Right ventricle myocardium inferior (tissue), 1 donor: ENCODE measurements at places on chromosomes 1 and 21. TPM values are rescaled to one million over a fixed set of nuclear protein-coding genes. Genes with fewer than 3 reads are reported as not detected.

GRCh38 chr1:21212126-21212525 is 35.4 kb upstream of the EIF4G3 start:
- DNase-seq = no peak

DNA sequence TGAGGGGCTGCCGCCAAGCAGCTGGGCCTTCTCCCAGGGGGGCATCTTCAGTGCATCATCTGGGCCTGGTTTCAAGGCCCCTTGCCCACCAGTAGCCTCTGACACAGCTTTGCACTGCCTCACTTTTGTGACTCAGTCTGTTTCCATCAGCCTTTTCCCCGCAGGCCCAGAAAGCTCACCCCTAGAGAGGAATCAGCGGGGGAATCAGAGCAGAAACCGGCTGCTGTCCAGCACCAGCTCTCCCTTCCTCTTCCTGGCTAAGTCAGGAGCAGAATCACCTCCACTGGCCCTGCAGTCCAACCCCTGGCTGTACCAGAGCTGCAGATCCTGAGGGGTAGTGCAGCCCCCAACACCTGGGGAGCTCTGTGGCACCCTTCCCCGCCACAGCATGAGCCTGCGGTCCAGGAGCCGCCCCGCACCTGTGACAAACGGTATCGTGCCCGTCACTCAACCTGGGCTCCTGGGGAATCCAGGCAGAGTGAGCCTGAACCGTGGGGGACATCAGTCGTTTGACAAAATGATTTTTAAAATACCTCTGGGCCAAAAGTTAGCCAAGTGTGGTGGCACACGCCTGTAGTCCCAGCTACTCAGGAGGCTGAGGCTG is 83.3 kb upstream of the TMEM51 start:
- DNase-seq = peak; percentile 49

GRCh38 chr1:82284213-82284612 is 483.5 kb downstream of the ADGRL2 start:
- no peak for DNase-seq

DNA sequence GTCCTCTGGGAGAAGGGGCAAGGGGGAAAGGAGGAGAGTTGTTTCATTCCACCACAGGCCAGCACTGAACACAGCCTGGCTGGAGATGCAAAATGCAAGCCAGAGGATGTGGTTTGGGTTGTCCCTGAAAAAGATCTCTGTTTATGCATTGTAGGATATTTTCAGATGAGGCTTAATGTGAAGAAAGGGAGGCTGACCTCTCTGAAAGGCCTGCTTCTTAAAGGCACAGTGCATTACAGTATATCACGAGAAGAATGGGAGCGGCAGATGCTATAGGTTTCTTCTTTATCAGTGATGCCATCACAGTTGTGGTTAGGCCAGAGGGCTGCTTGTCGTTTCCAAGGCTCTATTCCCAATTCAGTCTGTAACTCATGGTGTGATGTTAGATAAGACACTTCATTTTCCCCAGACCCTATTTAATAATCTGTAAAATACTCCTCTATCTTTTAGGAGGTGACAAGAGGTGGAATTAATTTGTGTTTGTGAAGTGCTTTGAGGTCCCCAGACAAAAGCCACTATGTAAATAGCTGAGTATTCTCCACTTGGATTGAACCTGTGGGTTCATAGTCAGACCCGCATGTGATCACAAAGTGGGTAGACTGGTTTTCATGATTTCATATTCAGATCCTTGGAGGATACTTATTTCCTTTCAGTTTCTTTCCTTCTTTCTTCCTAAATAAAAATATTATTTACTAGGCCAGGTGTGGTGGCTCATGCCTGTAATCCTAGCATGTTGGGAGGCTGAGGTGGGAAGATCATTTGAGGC is 76.5 kb upstream of the WDR26 start:
- no peak for DNase-seq

- no peak for DNase-seq
Observed at GRCh38 chr1:231279081-231279480, 38.1 kb downstream of the GNPAT start.

DNA sequence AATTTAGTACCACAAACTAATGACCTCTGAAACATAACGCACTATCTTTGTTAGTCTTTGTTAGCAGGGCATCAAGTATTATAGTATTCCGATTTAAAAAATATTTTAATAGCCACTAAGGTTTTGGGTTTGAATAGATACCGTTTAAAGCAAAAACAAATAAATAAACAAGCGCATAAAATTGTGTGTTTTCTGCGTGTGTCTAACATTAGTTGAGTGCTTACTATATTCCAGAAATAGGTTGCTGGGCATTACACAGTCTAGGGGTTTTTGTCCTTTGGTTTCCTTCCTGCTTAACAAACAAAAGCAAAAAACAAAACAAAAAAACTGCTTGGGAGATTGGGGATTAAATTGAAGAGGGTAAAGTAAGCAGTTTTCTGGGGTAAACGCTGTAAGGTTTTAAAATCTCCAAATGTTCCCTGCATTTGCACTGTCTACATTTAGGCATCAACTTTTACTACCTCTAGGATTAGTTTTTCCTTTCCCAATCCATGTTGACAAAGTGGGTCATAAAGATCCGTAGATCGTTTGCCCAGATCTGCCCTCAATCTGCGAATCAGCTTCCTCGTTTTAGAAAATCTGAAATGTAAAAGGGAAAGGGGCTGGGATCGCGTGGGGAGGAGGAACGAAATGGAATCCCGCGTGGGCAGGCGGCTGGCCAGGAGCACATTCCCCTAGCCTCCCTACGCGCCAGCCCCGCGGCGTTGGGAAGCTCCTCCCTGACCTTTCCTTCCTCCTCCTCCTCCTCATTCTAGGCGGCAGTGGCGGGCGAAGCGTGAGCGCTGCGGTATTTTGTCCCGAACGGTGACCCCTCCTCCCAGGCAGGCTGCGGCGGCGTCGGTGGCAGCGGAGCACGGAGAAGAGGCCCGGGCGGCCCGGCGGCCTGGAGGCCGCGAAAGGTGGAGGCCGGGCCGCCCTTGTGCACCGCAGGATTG is at the start of gene KCTD3:
TSS of gene KCTD3 (plus strand) at position 749 of the 935 bp plus-strand sequence. CDS start 382 bp downstream, outside the sequence.
- peak; percentile 91 for DNase-seq

KRTAP19-1 gene
- not detected for total RNA-seq

CHML gene
- total RNA-seq = 6.6 TPM

DNA sequence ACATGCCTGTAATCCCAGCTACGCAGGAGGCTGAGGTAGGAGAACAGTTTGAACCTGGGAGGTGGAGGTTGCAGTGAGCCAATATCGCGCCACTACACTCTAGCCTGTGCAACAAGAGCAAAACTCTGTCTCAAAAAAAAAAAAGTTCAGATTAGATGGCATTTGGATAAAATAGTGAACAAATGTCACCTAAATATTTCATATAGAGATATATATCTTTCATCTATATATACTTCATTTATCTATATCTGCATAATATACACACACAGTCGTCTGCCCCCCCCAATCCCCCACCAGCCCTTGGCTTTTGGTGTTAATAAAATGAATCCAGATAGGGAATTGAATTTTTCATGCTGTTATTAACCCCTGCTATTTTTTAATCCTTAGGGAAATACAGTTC is 5.0 kb downstream of the PPP1R15B start:
- no peak for DNase-seq

CYYR1 gene
- total RNA-seq = 27.3 TPM

GRCh38 chr21:34938089-34938764 is 110.9 kb downstream of the RUNX1 start:
- DNase-seq = no peak

DNA sequence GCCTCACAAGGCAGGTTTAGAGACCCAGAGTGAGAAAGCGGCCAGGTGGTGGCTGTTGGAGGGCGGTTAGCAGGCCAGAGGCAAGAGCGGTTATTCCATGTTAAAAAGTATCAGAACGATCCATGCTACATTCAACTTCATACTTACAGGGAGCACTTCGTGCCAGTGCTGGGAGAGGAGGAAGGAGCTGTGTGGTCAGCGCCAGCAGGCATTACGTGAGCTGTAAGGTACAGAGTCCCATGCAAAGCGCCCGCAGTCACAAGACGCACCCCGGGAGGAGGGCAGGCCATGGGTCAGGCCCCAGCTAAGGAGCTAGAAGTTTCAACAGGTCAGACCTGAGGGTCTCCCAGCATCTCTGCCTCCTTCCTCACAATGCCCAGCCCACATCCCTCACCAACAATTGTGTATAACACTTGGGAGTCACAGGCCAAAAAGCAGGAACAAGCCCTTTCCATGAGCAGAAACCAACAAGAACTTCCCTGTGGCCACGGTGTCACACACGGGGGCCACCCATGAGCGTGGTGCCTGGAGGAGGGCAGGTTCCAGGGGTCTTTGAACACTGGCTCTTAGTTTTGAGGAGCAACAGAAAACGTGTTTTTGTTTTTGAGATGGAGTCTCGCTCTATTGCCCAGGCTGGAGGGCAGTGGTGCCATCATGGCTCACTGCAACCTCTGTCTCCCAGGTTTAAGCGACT is 21.8 kb upstream of the GPR153 start:
- no peak for DNase-seq

- DNase-seq = no peak
Observed at GRCh38 chr1:222195857-222196256, 352.0 kb downstream of the HHIPL2 start.

TOR1AIP2 gene
- 48.8 TPM for total RNA-seq

SPRR2F gene
- not detected for total RNA-seq

DNA sequence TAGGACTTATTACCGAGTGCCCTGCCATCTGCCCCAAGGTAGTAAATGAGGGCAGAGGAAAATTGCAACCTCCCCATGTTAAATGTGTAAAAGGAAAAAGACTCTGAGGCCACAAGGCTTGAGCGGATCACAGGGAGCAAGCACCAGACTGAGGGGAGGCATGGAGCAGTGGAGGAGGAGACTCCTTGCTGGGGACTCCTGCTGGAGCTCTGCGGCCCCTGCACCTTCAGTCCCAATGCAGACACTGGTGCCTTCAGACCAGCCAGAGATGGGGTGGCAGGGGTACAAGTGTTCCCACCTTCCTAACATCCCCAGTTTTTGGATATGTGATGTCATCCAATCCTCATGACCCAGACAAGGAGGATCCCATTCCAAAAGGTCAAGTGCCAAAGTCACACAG is 128.4 kb upstream of the NGF start:
- DNase-seq = no peak

AUNIP gene
- total RNA-seq = not detected

CD55 gene
- total RNA-seq = 68.9 TPM

IL6R gene
- total RNA-seq = 13.1 TPM

CD1D gene
- total RNA-seq = 1.5 TPM

C1orf185 gene
- not detected for total RNA-seq

PDPN gene
- total RNA-seq = 24.1 TPM

DNA sequence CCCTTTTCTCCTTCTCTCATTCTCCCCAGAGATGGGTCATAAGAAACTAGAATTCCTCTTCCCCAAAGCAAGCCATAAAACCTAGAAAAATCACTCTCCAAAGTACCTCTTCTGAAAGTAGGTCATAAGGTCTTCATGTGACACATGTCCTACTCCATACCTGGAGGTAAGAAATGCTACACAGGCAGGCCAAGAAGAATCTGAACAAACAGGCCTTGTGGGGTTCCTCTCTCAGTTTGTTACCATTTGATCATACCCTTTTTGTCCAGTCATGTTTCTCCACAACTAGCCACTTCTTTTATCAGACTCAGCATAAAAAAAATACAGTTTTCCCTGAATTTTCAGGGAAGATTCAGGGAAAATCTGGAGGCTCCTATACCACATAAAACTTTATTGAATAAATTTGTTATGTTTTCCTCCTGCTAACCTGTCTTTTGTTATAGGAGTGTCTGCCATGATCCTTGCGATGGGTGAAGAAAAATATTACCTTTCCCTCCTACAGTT is 134.4 kb upstream of the LMO4 start:
- no peak for DNase-seq

TSSK3 gene
- total RNA-seq = 1.2 TPM

DNA sequence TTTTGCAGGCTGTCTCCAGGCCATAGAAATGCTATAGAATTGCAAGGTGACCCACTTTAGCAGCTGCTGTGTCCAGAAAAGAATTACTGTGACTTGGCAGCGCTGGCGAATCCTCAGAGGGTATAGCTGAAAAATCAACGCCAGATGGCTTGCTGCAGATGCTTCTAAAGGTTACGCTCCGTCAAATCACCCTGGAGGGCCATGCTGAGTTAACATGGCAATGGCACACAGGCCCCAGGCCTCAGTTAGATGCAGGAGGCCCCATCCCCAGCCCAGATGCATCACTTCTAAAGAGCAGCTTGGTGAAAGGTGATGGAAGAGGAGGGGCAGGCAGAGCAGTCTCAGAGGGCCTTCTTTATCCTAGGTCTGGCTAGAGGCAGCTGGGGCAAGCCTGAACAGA is 18.0 kb downstream of the KIAA1614 start:
- DNase-seq = peak; percentile 68

DNA sequence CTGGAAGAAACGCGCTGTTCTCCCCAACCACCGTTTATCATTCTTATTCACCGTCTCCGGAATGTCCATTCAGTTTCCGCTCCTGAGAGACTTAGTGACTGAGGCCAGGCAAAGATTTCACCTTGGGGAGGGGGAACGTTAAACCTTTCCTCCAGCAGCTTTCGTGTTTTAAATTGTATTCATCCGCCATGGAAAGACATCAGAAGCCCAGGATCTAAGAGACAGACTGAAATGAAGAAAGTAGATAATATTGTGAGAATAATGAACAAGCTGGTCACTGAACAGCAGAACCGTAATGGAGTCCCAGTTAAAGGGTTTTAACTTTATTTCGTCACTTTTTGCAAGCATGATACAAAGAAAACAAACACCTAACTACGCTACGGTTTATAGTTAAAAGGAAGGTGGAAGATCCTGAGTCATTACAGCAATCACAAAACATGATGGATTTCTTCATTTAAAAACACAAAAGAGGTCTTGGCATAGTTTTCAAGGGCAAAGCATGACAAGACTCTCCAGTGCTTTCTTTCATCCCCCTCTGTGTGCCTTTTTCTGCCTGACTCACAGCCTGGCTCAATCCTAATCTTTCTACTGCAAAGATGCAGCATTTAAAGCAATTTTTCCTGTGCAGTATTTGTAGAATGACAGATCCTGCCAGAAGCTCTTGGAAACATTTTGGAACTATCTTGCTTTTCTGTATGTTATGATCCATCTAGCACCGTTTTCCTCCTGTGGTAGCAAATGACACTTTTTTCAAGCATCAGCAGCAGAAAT is 722 bp upstream of the SLC19A2 start:
- DNase-seq = no peak

DNA sequence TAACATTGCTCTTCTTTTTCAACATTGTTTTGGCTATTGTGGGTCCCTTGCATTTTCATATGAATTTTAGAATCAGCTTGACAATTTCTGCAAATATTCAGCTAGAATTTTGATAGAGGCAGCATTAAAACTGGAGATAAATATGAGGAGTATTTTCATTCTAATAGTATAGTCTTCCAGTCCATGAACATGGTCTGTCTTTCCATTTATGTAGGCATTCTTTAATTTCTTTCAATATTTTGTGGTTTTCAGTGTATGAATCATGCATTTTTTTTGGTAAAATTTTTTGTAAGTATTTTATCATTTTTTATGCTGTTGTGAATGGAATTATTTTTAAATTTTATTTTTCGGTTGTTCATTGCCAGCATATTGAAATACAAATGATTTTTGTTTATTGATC is 97.2 kb downstream of the DNAH14 start:
- DNase-seq = no peak

- peak; percentile 75 for DNase-seq
Observed at GRCh38 chr1:247857069-247857984, at the start of gene TRIM58. TRIM58 (plus strand) TSS chr1:247857187; CDS start chr1:247857247, 60 bp downstream.

NPR1 gene
- total RNA-seq = 14.6 TPM

GRCh38 chr1:110305900-110306420 is 33.2 kb upstream of the RBM15 start:
- no peak for DNase-seq

C1orf226 gene
- 4.6 TPM for total RNA-seq

C8B gene
- not detected for total RNA-seq

KLF17 gene
- not detected for total RNA-seq

- no peak for DNase-seq
Observed at GRCh38 chr1:223775054-223775453, 62.7 kb downstream of the CAPN2 start.

EXOSC10 gene
- total RNA-seq = 18.1 TPM

IRF6 gene
- 29.7 TPM for total RNA-seq

- no peak for DNase-seq
Observed at GRCh38 chr1:66460776-66461175, 73.2 kb upstream of the SGIP1 start.
